ENCODE measurements at places on chromosomes 7 and 10.

DNA sequence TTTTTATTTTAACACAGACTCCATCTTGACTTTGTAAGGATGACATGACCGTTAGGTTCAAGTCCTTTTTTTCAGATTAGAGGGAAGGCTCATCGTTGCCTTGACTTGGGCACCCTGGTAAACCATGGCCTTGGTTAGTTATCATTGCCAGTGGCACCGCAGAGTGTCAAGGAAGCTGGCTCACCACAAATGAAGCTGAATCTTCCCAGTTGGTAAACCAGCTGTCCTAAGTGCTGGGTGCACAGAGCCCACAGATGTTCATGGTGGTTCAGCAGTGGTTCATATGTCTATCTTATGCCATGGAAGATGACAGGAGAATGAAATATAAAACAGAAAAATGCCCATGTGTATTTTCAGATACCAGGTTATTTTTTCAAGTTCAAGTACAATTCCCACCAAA, 273.6 kb downstream of the PLXDC2 start:
- DNase-seq = no peak

DNA sequence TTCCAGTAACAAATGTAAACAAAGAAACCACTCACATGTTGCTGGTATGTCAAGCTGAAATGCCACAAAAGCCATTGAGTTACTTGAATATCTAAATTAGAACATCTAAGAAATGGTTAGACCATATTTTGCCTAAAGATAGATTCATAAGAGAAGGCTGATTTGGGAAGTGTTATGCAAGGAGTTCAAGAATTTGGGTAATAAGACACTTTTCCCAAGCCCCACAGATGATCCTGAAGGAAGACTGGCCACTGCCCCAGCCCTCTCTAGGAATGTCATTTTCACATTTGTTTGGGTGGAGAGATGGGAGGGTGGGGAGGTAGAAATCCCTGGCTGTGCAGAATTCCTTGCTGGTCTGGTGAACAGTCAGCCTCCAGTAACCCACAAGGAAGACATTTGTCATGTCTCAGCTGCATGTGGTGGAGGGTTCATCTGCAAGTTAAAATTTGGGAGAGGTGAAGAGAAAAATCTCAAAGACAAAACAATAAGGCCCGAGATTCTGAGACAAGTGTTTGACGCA, 427.2 kb upstream of the KLF6 start:
- DNase-seq = no peak

DNA sequence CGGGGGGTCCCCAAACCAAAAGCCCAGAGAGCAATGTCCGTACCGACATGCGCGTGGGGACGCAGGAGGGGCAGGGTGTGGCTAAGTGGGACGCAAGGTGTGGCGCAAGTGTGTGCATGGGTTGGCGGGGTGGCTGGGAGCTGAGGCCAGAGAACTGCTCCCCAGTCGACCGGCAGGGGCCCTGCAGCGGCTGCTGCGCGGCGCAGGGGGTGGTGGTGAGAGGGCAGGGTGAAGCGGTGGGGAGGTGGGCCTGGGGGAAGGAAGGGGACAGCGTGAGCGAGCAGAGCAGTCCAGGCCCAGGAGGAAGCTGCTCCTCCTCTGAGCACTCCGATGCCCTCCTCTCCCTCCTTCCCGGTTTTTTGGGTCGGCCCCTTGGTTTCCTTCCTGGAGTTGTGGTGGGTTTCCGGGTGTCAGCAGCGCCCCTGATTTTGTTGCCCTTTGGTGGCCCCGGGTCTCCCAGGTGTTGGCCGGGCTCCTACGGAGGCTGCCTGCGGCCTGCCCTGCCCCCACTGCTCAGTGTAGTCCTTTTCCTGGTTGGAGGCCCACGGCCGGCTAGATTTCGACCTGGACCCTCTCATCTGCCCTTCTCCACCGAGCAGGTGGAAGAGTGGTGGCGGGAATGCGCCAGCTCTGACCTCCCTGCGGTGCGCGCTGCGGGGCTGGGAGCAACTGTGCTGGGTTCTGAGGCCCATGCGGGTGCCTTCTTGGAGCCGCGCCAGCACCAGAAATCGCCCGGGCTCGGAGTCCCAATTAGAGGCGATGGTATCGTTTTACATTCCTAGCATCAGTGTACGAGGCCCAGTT, 40.5 kb upstream of the COMTD1 start:
- DNase-seq = no peak

DNA sequence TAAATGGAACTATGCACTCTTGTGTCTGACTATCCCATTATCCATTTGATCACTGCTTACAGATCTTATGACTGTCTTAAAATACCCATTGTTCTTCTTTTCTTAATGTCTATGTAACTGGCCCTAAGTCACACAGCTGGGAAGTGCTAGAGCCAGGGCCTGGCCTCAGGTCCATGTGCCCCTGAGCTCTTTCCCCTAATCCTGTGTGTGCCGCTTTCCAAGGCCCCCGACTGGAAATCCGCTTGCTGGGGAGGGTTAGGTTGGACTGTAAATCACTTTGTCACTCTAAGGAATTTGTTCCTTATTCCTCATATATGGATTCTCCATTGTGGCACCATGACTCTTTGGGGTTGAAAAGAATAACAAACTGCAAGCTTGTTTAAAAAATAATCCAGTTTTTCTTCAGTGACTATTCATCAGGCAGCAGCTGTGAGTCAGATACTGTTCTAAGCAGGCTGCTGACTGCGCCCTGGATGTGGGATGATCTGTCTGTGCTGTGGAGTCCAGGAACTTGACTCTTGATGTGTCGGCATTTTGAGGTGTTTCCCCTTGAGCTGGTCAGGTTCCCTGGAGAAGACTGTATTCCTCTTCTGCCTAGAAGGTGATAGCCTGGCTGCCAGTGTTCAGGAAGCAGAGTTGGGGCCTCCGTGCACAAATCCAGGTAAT, 236.3 kb downstream of the SDK1 start:
- DNase-seq = no peak

DNA sequence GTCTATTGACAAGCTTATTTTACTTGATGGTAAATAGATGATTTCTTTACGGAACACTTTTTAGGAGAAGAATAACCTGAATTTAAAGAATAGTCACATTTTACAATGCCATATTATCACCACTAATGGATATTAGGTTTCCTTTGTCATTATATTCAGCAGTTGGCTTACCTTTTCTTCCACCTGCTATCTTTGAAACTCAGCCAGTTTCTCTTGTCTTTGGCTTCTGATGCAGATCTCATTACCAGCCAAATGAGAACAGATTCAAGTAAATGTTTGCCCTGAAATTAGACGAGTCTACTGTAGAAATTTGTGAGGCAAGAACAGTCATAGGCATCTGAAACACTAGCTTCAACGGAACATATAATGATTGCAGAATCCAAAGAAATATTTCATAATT, 85.5 kb upstream of the OIT3 start:
- DNase-seq = peak; percentile 93

DNA sequence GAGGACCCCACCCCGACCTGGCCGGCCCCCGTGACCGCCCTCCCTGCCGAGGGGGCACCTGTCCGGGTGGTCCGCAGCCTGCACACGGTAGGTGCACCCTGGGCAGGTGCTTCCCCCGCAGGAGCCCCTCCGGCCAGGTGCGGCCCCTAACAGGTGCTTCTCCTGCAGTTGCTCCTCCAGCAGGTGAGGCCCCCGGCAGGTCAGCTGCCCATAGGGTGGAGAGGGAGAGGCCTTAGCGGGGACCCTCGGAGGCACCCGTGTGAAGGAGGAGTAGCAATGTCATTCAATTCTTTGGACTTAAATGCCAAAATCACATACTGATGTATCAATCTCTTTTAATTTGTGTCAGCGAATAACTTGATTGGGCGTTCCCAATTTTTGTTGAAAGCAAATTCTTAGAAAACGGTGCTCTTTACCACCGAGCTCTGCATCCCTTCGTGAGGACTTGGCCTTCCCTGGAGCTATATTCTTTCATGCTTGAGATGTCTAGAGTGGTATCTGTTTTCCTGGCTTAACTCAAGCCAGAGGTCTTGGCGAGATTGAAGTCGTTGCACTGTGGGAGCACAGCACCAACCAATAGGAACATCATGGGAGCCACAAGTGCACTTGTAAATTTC, 738 bp upstream of the NCAPG2 start:
- no peak for DNase-seq

DNA sequence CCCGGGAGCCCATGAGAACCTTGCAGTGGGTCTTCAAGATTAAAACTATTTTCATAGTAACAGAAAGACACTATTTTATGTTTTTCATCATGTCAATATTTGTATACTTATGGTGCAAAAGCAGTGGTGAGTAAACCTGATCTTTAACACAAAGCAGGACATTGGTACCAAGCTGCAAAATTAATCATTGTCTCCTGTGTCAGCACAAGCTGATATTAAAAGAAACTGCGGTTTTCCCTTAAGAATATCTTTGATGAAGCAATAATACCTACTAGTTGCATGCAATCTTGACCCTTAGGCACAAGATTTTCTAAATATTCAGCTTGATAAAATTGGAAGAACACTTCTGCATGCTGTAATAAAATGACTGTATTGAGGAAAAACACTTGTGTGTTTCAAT, 121.7 kb downstream of the MDFIC start:
- DNase-seq = no peak

- no peak for DNase-seq
Measured at GRCh38 chr10:47071891-47072290, 160.7 kb downstream of the PTPN20 start.

GRCh38 chr7:102966465-102966864, 53.7 kb downstream of the LRRC17 start:
- no peak for DNase-seq

GRCh38 chr7:88090671-88091070, 129.2 kb downstream of the SRI start:
- no peak for DNase-seq

- DNase-seq = no peak
Measured at GRCh38 chr7:116942504-116942903, 10.8 kb upstream of the ST7 start.

GRCh38 chr10:44253769-44254462, 131.0 kb downstream of the CXCL12 start:
- DNase-seq = no peak

DNA sequence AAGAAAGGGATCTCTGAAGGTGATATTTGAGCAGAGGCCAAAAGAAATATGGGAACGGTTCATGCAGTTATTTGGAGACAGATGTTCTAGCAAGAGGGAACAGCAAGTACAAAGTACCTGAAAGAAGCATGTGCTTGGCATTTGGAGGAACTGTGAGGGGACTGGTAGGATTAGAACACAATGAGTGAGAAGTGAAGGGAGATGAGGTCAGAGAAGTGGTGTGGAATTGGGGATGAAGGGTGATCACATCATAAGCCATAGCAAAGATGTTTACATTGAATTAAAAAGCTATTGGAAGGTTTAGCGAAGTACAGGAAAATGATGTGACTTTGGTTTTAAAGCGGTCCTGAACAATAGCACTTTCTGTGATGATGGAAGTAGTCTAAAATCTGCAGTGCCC, 402.4 kb upstream of the LRGUK start:
- DNase-seq = no peak

GRCh38 chr7:37150856-37151255, 297.8 kb downstream of the ELMO1 start:
- no peak for DNase-seq

DNA sequence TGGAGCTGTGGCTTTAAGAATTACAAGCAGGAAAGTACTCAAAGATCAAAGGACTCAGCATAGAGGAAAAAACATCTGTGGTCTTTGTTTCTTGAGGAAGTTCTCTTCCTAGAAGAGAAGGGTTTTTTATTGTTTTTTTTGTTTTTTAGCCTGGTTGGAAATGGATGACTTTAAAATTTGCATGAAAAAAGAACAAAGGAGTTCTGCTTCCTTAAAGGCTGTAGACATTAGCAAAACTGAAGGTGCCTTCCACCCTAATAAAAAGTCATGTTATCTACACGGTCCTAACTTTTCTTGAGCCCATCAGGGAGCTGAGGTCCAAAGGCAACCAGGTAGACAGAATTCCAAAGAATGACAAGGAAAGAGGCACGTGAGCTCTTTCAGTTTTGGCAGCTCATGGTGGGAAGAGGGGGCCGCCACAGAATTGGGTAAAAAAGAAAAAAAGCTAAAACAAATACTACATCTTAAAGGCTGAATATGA, 356.6 kb downstream of the SH2D4B start:
- DNase-seq = no peak

- DNase-seq = peak; percentile 71
Measured at GRCh38 chr7:98178321-98178720, 32.9 kb upstream of the BHLHA15 start.

DNA sequence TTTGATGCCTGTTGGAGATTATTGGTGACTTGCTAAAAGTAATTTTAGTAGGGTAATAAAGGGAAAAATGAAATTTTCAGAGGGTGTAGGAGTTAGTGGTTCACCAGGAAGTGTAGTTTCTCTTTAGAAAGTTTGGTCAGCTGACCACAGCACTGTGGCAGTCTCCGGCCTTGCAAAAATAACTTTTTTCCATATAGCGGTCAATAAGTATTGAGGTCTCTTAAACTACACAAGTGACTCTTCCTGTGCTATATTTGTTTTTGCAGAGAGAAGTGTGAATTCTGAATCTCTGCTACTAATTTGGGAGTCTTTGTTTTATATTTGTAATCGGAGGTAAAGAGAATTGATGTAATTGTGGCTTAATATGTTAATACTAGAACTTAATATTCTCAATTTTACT, 24.3 kb downstream of the PTPN12 start:
- no peak for DNase-seq

DNA sequence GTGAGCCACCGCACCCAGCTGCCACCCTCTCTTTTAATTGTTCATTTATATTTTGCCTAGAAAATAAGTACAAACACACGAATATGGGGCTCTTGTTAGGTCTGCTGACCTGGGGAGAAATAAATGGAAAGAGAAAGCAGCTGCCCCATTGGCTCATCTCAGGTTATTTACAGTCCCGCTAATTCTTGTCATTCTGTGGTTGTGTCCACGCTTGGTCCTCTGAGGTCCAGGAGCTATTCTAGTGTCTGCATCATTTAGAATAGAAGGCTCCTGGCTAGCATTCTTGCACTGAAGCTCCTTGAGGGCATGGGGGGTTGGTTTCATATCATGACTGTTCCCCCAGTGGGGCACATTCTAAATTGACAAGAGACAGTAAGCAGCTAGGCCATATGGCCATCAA, 128.5 kb downstream of the TACC2 start:
- DNase-seq = no peak

DNA sequence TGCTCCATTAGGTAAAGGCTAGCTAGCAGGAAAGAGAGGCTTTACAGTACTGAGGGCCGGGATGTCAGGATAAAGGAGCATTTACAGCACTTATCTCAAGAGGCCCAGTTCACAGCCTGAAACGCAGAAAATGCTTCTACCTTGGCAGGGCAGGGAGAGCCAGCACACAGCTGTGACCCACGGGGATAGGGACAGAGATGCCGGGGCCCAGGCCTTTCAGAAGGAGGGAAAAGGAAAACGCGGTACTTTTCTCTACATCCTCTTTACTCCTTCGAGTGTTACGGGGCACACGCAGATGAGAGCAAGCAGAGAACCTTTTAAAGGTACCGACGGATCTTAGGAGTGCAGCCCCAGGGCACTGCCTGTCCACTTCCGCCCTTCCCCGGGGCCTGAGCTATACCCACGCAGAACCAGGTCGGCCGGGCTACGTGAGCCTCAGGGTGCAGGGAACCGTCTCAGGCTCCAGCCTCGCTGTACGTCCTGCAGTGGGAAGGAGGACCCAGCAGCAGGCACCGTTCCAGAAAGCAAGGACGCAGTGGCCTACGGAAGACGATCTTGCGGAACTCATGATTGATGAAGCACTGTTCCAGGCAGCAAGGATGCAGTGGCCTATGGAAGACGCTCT, 232.3 kb downstream of the ELFN1 start:
- no peak for DNase-seq
